ENCODE measurements at places on chromosomes 2 and 18.

- no peak for DNase-seq
These were observed 4.7 kb downstream of the EPG5 start for GRCh38 chr18:45962461-45962860.

DNA sequence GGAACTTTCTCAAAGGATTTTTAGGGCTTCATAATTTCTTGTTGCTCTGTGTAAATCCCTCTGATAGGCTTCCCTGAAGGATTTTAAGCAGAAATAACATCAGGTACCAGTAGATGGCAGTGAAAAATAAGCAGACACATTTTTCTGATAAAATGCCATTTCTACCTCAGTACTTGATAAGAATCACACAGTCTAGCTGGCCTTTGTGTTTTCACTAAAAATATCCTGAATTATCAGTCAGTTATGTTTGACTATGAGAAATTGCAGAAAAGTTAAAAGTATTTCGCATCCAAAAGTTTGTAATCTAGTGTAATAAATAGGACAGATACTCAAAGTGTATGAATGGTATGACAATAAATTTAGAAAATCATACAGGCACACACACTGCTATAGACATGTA, 68.7 kb downstream of the DNAJC10 start:
- DNase-seq, result peak; percentile 18

GRCh38 chr2:221402072-221402471, 170.0 kb downstream of the EPHA4 start:
- DNase-seq, result peak; percentile 43

- DNase-seq, result no peak
These were observed 124.1 kb upstream of the NOSTRIN start for GRCh38 chr2:168678153-168678853.

GRCh38 chr18:58541789-58542425, 87.0 kb downstream of the ALPK2 start:
- DNase-seq, result peak; percentile 93

GRCh38 chr2:950080-950966, at the start of gene SNTG2:
Gene SNTG2 (plus strand): TSS chr2:950849. CDS start chr2:950997, 148 bp downstream.
- DNase-seq, result no peak

DNA sequence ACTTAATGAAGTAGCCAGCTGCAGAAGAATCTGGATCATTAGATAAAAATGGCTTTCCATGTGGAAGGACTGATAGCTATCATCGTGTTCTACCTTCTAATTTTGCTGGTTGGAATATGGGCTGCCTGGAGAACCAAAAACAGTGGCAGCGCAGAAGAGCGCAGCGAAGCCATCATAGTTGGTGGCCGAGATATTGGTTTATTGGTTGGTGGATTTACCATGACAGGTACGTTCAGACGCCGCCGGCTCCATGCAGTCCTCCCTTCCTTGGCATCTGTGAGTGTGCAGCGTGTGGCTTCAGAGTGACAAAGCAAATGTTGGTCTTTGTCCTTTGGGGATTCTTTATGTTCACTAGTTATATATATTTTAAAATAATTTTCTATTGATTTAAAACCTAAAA, 1.8 kb downstream of the SLC5A7 start:
- no peak for DNase-seq

DNA sequence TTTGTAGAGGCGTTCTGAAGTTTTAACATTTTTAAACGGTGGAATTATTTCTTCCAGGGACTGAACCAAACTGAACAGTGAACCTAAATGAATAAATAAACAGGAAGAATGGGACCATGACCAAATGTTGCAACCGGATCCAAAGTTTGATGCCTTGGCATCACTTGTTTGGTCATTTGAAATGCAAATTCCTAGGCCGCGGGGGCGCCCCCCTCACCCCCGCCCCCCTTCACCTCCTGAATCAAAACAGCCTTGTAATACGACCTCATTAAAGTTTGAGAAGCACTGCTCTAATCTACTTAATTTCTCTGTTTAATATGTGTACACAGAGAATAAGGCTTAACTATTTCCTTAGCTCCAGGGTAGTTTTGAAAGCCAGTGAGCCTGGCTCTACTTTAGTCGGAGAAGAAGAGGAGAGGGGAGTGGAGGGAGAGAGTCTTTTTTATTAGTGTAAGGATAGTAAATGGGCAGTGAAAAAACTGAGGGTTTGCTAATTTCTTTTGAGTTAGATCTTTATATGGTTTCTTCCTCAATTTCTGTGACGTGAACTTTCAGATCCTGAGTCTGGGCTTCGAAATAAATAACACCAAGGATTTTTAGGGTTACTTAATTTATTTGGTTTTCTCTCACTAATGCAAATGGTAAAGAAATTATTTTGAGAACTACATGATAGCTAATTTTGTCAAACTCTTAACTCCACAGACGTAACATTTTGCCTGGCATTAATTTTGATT, 5.7 kb downstream of the C2orf80 start:
- DNase-seq, result no peak

GRCh38 chr18:58077329-58077728, 33.3 kb downstream of the NEDD4L start:
- no peak for DNase-seq

- no peak for DNase-seq
These were observed 5.1 kb upstream of the EML4 start for GRCh38 chr2:42164046-42164445.

DNA sequence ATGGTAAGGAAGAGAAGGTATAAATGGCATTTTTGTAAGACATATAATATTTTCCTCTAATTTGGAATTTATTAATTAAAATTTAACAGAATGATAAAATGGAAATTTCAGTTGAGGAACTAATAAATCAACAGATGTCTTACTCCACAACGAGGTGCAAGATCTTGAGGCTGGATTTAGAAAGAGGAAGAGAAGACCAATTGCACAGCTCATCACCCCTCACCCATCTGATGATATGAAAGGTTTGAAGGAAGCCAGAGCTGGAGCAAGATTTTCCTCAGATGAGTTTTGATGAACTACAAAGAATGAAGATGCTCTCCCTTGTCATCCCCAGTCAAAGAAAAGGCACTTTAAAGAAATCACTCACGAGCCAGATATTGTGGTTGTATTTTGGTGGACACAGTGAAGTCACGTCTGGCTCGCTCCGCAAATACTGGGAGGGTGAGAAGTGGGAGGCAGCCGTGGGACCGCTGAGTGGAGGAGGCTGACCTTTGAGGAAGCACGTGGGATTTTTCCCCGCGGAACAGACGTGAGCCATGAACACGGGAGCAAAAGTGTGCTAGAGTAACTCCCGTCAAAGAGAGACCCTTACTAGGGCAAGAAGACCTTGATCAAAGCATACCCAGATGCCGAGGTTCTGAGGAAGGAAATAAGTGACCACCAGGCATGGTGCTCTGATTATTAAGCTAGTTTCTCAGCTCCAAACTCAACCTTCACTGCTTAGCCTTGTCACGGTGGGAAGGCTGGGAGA, 511.4 kb downstream of the RNF144A start:
- no peak for DNase-seq

GRCh38 chr2:178296394-178297090, 102.2 kb downstream of the OSBPL6 start:
- no peak for DNase-seq

GRCh38 chr2:26585100-26585499, 56.1 kb downstream of the CIB4 start:
- DNase-seq, result no peak

- no peak for DNase-seq
These were observed 83.5 kb downstream of the BIN1 start for GRCh38 chr2:127023504-127023903.

DNA sequence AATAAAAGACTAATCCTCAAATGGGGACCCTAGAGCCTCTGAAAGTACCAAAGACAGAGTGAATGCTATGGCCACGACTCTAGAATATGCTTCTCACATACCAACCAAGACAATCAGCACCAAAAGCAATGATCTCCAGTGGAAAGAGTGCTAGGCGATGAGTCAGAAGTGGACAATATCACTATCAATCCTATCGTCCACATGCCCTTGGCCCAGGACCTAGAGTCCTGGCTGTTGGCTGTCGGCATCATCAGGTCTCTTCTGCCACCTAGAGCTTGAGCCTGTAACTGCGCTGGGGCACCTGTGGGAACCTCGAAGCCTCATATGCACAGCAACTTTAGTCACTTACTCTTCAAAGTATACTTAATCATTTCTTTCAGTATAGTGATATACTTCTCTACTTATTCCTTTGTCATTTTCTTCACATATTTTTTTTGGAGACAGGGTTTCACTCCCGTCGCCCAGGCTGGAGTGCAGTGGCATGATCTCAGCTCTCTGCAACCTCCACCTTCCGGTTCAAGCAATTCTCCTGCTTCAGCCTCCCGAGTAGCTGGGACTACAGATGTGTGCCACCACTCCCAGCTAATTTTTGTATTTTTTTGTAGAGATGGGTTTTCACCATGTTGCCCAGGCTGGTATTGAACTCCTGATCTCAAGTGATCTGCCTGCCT, 29.7 kb downstream of the NOL10 start:
- DNase-seq, result peak; percentile 53

- DNase-seq, result no peak
These were observed 4.8 kb downstream of the VRK2 start for GRCh38 chr2:58051445-58051844.

DNA sequence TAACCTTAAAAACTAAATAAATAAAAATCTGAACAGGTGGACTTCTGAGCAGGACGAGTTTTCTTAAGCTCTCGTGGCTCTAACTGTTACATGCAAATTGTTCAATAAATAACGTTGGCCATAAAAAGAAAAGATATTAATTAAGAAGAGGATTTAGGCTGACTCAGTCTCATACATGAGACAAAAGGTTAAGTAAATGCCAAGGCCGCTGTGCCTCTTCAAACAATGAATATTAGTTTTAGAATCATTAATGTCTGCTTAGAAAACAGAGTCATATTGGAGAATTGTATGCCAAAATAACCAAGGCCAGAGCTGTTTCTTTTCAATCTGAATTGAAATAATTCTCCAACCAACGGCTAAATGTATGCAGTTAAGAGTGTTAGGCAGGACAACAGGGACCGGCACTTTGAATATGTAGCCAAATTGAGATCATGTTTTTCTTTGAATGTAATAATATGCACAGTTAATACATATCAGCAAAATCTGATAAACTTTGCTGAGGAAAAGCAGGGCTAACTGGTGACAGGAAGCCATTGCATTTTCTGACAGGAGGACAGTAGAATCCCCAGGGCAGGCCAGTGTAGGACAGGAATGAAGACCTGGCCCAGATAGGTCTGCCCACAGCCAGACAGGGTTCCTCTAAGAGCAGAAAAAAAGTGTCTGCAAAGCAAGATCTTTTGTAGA, 1041.4 kb upstream of the FANCL start:
- no peak for DNase-seq

DNA sequence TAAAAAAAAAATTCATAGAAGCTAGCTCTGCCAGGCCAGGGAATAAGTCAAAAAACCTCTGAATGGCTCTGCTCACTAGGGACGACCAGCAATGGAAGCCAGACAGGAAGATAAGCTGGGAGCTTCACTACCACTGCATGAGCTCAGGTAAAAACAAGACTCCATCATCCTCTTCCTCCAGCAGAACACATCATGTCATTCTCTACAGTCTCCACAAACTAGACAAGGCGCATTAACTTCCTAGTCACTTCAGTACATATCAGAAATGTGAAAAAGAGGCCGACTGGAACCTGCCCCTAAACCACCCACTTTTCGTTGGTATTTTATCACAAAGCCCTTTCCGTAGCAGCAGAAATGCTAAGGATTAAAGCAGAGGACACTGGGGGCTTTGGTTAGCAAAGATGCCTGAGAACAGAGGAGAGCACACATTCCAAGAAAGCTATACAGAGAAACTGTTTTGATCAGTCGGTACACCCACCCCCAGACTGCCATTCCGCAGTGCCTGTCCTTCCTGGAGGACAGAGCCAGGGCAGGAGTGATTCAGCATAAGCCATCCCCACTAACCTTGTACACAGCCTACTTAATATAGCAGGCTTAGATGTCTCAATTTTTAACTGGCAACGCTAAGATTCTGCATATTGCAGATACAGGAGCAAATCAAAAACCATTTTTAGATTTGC, 53.4 kb downstream of the AAK1 start:
- no peak for DNase-seq

- DNase-seq, result no peak
These were observed 284.3 kb upstream of the LRATD1 start for GRCh38 chr2:14348247-14348646.

- no peak for DNase-seq
These were observed 45.3 kb downstream of the DGKD start for GRCh38 chr2:233399306-233400225.

DNA sequence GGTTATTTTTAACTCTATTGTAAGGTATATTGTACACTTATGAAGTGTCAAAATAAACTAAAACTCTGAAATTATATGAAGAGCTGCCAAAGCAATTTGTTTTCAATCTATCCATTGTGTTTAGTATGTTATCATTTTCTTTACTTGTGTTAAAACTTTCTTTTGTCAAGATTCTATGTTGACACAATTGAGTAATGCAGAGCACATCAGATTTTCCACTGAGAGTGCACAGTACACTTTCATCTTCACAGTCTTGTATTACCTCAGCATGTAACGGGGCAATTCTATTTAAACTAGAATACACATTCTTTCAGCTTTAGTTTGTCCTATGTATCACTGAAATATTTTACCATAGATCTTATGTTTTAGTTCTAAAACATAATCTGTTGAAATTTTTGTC, 304.4 kb upstream of the ZC3H15 start:
- no peak for DNase-seq

DNA sequence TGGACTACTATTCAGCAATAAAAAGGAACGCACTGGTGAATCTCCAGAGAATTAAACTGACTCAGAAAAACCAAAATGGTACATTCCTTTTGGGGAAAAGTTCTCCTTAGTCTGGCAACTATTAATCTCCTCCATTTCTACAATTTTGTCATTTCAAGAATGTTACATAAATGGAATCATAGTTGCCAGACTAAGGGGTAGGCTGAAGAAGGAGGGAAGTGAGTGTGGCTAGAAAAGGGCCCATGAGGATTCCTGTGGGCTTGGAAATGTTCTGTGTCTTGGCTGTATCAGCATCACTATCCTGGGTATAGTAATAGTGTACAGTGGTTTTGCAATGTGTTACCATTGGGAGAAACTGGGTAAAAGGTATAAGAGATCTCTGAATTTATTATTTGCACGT, 72.4 kb downstream of the ZAP70 start:
- DNase-seq, result no peak

All from AG09309 (cell line).